CD4-positive, alpha-beta T cell treated with Interleukin-17A for 1 hour (primary cell): ENCODE measurements at places on chromosomes 1 and 21.

DNA sequence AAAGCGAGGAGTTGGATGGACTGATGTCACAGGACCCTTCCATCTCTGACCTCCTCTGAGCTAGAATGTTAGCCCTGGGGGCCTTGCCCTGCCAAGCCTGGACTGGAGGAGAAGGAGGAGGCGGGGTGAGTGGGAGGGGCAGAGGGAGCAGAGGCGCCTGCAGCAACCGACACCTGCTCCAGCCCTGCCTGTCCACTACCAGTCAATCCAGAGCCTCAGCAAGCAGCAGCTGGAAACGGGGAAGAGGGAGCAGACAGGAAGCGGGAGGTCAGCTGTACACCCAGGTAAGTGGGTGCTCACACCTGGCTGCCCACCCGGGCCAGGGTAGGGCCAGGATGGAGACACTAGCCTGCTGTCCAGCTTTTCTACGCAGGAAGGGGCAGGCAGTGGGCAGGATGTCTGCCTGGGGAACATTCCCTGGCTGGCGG lies at the start of gene IGFN1:
Gene IGFN1, plus strand, starts transcription at position 201 of the 428 bp plus-strand sequence. CDS start 2,470 bp downstream, outside the sequence.
- no peak for DNase-seq

DNA sequence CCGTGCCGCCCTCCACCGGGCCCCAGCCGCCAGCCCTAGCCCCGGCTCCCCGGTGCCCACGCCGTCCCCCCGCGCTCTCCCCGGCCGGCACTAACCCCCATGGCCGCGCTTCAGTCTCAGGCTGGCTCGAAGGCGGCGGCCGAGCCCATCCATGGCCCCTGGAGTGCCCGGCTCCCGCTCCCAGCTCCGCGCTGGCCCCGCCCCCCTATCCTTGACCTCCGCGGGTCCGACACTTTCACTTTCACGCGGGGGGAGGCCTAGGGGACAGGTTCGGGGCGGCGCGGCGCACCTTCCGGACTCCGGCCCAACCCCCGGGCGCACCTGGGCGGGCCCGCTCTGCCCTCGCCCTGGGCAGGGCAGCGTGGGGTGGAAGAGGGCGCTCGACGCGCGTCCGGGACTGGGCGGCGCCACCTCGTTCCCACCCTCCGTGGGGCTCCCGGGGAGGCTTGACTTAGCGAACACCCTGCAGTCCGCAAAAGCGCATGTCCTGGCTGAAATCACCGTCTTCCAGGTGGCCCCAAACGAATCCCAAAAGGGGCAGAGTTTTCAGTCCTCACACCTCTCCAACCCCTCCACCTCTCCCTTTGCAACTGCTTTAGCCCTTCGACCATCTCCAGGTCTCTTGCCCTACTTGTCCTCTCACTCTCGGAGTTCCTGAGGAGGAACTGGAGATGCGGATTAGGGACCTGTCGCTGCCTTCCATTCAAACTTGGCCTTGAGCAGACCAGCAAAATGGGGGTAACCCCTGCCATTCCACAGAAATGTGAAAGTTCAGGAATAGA lies 3.9 kb upstream of the DENND2D start:
- peak; percentile 84 for DNase-seq

- DNase-seq = no peak
Observed at GRCh38 chr1:38360807-38361206, 314.2 kb upstream of the POU3F1 start.

DNA sequence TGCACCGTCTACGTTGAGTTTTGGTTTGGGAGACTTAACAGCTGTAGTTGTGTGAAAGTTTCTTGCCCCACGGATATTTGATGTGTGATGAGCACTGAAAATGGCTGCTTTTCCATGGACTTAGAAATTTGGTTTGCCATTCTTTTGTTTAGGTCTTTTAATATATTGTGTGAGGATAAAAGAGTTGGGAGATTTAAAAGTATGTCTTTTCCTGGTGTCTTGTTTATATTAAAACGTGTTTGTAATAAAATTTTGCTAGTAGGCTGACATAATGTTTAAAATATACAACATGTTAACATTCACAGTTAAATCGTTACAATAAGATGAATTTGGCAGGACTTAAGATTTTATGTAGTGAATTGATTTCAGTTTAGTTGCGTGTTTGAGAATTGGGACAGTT lies 106.9 kb downstream of the DYRK1A start:
- no peak for DNase-seq

- no peak for DNase-seq
Observed at GRCh38 chr1:44275991-44276405, 62.7 kb downstream of the DMAP1 start.

DNA sequence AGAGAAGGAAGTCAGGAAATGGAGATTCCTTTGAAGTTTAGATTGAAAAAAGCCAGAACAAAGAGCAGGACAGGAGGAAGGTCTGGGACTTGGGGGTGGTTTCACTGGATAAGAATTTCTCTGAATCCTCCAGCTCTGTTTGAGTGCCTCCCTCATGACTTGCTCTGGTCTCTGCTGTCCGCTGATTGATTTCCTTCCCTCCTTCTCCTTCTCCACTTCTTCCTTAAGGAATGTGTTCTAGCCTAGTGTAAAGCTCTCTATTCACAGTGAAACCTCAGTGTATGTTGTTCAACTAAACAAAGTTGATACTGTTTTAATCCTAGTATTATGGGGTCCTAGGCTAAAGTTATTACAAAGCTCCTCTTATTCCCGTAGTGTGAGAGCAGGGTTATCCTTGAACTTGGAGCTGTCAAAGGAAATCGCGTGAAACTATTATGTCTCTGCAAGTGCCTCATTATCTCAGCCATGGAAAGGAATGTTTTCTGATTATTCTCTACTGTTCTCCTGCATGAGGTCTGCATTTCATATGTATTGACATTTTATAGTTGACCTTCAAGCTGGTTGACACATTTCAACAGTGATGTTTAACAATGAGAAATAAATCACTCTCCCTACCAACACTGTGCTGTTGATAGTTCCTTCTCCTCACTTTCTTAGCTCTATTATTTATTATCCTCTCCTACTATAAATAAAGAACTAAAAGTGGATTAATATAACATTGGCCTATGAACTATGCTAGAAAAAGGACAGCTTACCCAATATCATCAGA lies 82.7 kb upstream of the KCTD3 start:
- DNase-seq = no peak

DNA sequence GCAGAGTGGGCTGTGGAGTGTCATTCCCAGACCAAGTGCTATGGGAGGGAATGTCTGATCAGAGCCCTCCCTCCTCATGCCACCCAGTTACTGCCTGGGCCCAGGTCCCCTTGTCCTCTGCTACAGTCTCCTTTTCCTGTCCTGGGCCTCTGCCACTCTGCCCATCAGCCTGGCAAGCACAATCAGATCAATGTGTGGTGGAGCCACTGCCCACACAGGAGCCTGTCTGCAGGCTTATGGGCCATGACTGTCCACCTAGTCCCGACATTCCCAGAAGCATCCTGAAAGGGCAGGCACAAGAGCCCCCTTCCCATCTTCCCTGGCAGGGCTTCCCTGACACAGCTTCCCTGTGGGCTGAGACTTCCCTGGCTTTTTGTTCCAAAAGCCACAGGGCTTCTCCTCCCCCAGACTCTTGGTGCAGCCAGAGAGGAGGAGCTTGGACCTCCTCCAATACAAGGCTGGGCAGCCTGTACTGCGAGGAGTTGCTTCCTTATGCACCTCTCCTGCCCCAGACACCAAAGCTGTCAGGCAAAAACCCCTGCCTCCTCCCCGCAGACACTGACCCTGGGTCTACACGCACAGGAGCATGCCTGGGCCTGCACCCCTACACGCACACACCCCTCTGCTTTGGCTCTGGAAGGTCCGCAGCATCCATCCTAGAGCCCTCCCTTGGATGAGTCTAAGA lies 29.2 kb upstream of the CNTN2 start:
- DNase-seq = no peak

DNA sequence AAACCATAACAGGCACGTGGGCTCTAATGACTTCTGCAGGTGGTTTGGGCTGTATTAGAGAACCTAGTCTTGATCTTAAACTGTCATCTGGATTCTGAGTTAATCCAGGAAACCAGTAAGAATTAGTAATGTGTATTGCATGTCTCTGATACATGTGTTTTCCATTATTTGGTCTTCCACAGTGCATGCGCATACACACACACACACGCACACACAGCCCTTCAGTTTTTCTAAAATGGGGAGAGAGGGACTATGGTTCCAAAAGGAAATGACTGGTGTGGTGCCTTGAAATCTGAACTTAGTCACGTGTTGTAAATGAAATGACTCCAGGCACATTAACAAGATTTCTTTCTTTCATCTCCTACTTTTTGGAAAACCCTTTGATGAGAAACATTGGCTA lies 67.6 kb downstream of the OLFML2B start:
- DNase-seq = no peak

DNA sequence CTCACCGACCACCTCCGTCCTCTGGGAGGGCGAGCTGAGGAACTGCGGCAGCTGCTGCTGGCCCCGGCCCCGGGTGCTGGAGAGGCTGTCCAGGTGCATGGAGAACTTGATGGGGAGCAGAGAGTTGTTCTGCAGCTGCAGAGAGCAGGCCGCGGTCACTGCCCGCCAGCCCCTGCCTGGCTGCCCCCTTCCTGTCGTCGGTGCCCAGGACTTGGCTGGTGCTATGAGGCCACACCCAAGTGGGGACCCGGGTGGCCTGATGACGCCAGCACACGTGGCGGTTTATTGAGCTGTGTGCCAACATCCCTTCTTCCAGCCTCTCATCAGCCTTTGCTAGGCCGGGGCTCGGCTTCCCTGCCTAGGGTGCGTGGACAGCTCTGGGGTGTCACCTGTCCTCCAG lies 5.3 kb upstream of the TMEM52 start:
- no peak for DNase-seq

- DNase-seq = no peak
Observed at GRCh38 chr1:41741244-41741643, 177.5 kb downstream of the HIVEP3 start.

DNA sequence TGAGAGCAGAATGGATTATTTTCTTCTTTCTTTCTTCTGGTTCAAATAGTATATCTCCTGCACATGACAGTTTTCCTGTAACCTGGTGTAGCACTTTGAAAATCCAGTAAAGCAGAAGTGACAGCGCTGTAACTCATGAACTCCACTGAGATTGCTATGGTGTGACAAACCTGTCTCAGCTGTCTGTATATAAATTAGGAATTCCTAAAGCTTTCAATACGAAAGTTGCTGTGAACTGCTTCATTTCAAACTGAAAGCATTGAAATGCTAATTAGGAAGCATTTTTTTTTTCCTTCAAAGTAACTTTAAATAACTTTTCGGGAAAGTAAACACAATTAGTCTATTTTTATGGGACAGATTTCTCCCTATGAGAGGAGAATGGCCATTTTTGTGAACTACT lies 646.9 kb upstream of the ZP4 start:
- DNase-seq = no peak
